ENCODE measurements at places on chromosomes 11 and 22.
A peak's percentile ranks its signal among the peaks of the same experiment; 100 is the strongest.

GRCh38 chr11:17580271-17580670 is 33.2 kb downstream of the OTOG start:
- no peak for DNase-seq

GRCh38 chr22:35547987-35548721 is 7.5 kb downstream of the RASD2 start:
- no peak for DNase-seq

GRCh38 chr11:58919561-58919960 is 19.7 kb upstream of the GLYATL1 start:
- no peak for DNase-seq

- no peak for DNase-seq
Measured at GRCh38 chr11:60240662-60241061, 2.3 kb downstream of the MS4A4E start.

DNA sequence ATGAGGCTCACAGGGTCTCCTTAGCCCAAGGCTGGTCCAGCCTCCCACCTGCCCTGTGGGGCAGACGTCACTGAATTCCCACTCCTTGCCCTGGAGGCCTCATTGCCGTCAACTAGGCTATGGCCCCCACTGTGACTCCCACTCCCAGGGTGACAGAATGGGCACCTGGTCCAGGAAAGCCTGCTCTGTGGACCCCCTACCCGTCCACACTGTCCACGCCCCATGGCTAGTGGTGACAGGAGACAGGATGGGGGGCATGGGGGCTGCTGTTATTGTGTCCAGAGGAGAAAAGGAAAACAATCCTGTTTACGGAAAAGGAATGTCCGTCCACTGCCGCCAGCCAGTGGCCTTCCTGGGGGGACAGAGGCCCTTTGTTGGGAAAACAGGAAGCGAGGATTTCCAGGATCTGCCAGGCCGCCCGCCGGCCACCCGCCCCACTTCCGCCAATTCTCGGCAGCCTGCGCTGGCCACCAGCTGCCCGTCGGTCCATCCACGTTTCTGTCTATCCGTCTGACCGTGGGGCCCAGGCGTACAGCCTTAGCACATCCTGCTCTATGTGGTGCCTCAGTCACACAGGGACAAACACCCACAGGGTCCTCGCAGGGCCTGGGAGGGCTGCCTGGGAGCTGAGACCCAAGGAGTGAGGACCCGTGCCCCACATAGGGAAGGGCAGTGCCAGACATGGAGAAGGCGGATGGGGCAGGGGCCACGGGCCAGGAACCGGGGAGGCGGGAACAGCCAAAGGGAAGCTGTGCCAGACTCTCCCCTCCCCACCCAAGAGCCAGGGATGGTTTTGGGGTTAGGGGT is 19.5 kb downstream of the CRELD2 start:
- no peak for DNase-seq

DNA sequence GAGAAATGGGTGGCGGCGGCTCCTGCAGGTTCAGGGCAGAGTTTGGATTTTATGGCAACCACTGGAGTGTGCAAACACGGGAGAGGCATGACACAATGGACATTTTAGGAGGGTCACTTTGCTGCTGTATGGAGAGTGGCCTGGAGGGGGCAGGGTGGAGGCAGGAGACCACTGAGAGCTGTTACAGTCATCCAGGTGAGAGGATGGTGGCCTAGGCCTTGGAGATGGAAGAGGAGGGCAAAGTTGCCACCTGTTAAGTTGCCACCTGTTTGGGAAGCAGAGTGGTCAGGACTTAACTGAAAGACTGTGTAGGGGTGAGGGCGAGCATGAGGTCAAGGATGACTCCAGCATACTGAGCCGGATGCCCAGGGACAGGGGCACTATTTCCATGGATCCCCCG is 2.3 kb upstream of the RAD9A start:
- no peak for DNase-seq

DNA sequence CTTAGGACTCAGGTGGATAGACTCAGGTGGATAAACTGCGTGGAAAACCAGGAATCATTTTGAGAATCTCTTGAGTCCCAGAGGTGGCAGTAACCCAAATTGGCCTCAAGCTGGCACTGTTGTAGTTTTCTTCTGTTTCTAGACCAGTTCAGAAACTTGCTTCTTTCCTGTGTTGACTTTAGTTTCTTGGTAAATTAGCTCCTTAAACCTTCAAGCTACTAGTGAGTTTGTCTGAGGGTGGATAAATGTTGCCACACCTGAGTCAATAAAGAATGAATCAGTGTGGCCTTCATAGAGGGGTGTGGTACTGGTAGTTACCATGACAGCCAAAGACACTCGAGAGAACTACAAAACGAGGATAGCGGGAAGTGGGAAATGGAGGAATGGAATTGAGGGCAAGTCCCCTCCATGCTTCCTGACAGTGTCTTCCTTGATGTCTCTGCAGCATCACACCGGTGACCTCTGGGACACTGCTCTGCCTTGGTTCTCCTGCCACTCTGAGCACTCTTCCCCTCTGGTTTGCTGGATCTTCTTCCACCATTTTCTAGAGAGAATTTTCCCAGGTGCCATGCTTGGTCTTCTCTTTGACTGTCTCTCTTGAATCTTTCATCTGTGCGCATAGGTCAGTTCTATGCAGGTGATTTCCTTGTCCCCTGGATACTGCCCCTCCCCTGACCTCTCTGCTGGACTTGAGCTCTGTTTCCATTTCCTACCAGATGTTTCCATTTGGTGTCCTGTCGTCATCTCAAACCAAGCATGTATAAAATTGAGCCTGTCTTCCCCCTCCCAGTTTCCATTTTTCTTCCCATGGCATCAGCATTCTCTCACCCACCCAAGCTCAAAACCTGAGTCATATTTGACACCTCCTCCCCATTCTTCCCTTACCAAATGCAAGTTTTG is 7.2 kb downstream of the POLD4 start:
- no peak for DNase-seq

GRCh38 chr11:120334894-120335462 is 1.2 kb upstream of the ARHGEF12 start:
- peak; percentile 16 for DNase-seq

DNA sequence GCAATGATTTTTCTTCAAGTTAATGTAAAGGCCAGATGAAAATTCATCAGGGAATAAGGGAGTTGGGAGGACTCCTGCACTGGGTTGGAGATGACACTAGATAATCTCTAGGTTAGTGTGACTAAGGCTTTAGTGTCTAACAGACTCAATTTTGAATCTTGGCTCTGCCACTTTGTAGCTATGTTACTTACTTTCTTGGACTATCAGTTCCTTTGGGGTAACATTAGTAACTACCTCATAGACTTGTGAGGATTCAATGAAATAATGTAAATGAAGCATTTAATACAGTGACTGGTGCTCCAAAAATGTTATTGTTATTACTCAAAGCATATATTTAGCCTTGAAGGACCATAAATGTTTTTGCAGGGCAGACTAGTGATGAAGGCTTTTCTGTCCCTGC is 9.6 kb upstream of the CCDC89 start:
- no peak for DNase-seq

- no peak for DNase-seq
Measured at GRCh38 chr11:15278128-15278527, 163.4 kb downstream of the INSC start.

- no peak for DNase-seq
Measured at GRCh38 chr11:126436209-126436755, 80.8 kb downstream of the ST3GAL4 start.

GRCh38 chr11:134228625-134229024 is 4.2 kb downstream of the VPS26B start:
- DNase-seq: no peak

- no peak for DNase-seq
Measured at GRCh38 chr22:21991304-21991596, 8.7 kb upstream of the TOP3B start.

DNA sequence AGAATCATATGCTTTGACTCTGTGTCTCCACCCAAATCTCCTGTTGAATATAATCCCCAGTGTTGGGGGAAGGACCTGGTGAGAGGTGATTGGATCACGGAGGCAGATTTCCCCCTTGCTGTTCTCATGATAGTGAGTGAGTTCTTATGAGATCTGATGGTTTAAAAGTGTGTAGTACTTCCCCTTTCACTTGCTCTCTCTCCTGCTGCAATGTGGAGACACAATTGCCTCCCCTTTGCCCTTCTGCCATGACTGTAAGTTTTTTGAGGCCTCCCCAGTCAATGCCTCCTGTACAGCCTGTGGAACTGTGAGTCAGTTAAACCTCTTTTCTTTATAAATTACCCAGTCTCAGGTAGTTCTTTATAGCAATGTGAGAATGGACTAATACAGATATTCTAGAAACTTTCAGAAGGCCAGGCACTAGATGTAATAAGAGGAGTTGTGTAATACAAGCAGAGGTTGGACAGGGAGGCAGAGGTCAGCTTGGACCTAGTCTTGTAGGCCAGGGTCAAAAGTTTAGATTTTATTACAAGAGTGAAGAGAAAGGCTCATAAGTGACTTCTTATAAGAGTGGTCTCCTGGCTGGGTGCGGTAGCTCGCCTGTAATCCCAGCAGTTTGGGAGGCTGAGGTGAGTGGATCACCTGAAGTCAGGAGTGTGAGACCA is 9.3 kb upstream of the SERPING1 start:
- no peak for DNase-seq

GRCh38 chr11:101870510-101870909 is 44.3 kb upstream of the CEP126 start:
- DNase-seq: no peak

- no peak for DNase-seq
Measured at GRCh38 chr11:43735961-43736360, 55.4 kb downstream of the HSD17B12 start.

- no peak for DNase-seq
Measured at GRCh38 chr11:16881766-16882165, 132.4 kb downstream of the PLEKHA7 start.

DNA sequence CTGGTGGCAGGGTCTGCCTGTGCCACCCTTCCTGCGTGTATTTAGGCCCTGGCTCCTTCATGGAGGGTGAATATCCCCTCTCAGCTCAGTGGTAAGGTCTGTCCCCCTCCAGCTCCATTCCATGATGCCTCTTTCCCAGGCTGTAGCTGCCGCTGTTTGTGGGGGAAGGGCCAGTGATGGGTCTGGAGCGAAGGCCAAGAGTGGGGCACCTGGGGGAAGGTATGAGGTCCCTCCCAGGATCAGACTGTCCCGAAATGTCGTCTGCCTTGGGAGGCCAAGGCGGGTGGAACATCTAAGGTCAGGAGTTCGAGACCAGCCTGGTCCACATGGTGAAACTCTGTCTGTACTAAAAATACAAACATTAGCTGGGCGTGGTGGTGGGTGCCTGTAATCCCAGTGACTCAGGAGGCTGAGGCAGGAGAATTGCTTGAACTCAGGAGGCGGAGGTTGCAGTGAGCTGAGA is 1.1 kb downstream of the CD151 start:
- DNase-seq: no peak

GRCh38 chr11:17386331-17387084 is 2.0 kb downstream of the KCNJ11 start:
- DNase-seq: no peak

DNA sequence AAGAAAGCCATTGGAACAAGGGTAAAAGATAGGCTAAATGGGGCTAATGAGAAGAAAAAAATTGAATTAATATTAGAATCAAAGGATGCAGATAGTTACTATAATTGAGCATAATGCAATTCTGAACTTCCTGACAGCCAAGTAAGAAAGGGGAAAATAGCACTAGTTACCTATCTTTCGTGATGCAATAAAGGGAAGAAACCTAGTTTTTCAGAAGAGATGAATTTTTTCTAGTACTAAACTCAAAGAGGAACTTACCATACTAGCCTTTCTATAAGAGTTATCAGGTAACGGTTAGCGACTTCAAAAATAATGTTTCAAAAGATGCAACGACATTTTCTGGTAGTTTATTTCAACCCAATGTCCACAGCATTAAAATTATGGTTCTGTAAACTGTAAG is 8.8 kb upstream of the WT1 start:
- no peak for DNase-seq

- DNase-seq: no peak
Measured at GRCh38 chr22:44109416-44109815, 71.3 kb upstream of the PARVG start.

DNA sequence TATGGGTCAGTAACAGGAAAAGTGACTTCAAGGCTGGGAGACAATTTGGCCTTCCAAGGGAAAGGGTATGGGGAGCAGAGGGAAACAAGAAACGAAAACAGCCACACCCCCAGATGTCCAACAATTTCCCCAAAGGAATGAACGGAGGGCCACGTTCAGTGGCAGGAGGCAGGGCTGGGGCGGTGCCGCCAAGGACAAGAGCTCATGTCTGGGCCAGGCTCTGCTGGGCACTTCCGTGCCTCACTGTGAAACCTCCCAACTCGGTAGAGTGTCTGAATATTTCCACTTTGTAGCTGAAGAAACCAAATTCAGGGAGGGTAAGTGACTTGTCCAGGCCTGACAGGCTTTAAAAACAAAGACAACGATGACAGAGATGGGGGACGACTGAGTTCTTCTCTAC is 11.9 kb downstream of the IFT27 start:
- DNase-seq: no peak

DNA sequence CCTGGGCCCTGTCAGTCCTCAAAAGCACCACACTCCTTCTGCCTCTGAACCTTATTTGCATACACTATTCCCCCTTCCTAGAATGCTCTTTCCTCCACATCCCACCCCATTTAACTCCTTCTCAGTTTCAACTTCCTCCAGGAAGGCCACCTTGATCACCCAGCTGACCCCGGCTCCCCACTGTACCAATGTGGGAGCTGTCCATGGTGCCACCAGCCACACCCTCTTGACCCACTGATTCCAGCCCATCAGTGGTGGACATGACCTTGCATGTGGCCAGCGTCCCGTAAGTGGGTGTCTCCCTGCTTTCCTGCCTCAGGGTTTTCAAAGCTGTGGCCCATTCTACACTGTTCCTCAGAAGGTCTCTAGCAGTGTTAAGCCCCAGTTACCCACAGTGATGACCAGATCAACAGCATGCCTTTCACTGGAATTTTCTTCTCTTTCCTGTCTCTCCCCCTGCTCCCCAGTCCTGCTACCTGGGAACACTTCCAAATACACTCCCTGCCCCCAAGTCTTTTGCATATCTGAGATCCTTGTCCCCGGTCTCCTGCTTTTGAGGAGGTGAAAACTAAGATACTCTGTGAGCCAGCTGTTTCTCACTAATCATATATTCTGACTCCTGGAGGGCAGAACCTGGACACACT is 346.6 kb downstream of the MN1 start:
- DNase-seq: no peak

DNA sequence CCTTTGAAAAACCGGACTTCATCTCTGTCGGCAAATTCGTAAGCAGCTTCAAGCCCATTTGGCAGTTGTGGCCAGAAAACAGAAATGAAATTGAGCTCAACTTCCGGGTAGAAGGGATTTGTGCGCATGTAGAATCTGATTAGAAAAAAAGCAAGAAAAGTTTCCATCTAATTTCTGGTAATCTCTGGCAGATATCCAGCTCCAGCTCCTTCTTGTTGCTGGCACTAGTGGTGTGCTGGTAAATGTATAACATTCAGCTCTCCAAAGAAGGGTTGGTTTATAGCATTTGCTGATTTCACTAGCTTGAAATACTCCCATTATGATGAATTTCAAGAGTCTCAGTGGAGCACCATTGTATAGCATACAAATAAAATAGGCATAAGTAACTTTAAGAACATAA is 5.4 kb downstream of the MMP1 start:
- DNase-seq: no peak

GRCh38 chr11:77908835-77909234 is 85.6 kb downstream of the INTS4 start:
- no peak for DNase-seq

- no peak for DNase-seq
Measured at GRCh38 chr11:57485217-57485990, 25.1 kb downstream of the RTN4RL2 start.
